ENCODE measurements at places on chromosomes 13 and 19.

GRCh38 chr19:39110263-39110967, 15.2 kb upstream of the PAK4 start:
- DNase-seq = peak; percentile 69

DNA sequence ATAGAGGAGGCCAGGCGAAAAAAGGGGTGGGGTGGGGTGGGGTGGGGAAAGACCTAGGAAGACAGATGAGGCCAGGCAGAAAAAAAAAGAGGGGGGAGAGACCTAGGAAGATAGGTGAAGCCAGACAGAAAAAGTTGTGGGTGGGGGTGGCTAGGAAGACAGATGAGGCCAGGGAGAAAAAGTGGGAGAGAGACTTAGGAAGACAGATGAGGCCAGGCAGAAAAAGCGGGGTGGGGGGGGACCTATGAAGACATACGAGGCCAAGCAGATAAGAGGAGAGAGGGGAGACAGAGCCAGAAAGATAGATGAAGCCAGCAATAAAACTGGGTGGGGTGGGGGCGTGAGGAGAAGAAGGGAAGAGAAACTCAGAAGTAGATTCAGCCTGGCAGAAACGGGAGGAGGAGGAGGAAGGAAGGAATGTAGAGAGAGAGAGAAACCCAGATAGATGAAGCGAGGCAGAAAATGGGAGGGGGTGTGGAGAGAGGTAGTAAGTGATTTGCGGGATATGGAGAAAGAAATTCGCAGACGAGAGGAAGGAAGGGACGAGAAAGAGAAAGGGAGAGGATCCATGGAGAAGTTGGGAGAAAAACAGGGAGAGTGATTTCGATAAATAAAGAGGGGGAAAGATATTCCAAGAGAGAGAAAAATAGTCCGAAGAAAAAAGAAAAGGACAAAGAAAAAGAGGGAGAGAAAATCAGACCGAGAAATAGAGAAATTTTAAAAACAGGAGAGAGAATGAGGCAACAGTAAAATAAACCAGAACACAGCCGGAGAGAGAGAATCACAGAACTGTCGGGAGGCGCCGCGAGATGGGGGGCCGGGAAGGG, 12.2 kb upstream of the CACNG6 start:
- DNase-seq = no peak

GRCh38 chr19:46981286-46981945, 38.2 kb upstream of the NPAS1 start:
- DNase-seq = no peak

DNA sequence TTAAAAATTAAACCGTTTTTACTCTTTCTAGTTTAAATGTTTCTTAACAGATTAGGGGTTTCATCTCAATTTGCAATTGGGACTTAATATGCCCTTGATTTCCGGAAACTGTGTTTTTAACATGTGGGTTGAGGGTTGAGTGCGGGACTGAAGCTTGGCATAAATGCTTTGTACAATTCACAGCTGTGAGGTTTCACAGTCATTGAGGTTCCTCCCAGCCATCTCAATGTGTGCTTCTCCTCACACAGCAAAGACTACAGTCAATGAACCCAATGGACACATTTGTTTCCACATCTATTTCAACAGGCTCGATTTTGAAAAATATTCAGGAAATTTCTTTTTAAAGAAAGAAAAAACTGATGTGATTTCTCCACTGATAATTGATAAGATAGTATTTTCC, 328.6 kb downstream of the TBC1D4 start:
- DNase-seq = no peak

- DNase-seq = no peak
Observed at GRCh38 chr13:98370806-98371515, 193.9 kb upstream of the RNF113B start.

DNA sequence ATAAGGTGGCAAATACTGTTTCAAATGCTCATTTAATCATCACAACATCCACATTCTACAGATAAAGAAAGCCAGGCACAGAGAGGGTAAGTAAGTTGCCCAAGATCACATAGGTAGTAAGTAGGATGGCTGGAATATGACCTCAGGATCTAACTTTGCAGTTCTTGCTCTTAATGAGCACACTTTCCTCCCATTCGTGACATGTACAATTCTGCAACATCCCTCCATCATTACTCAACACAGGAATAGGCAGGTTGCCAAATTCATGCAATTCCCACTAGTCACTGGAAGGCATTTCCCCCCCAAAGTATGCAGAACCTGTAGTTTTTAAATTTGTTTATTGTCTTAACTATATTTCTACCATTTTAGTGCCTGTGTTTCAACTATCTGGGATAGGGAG, 109.2 kb downstream of the OLFM4 start:
- no peak for DNase-seq

DNA sequence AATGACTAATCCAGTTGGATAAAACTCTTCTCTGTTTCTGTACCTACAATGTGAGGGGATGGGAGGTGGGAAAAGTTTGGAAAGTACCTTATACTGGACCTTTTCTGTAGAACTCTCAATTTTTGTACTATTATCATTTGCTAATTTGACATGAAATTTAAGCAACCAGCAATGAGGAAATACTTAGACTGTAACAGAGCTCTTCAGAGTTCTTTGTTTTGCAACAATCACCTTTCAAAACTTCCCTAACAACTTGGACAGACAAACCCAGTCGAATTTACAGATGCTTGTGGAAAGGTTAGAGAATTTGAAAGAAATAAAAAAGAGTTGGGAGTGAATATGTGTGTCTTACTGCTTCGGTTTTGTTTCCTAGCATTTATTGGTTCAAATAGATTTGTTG, 16.8 kb downstream of the KBTBD7 start:
- no peak for DNase-seq

- DNase-seq = no peak
Observed at GRCh38 chr13:46142776-46143175, 37.9 kb upstream of the CPB2 start.

DNA sequence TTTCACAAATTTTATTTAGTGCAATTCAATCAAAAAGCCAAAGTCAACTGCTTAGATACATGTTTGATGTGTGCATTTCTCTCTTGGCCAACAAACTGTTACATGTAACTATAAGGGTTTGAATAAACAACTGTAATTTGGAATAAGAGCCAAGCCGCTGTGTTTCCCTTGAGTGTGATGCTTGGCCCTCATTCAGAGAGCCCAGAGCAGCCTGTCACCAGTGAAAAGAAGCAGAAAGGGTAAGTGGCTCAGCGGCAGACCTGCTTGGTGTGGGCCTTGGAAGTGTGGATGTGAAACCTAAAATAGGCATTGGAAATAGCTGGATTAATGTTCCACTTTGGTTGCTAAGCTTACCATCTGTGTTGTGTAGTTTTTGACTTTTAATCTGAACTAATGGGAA, 924.6 kb downstream of the OLFM4 start:
- no peak for DNase-seq

GRCh38 chr13:21075379-21076249, 14.2 kb upstream of the LATS2 start:
- peak; percentile 79 for DNase-seq

GRCh38 chr19:56866538-56866937, 26.0 kb upstream of the PEG3 start:
- DNase-seq = no peak

GRCh38 chr19:36688058-36688457, 646 bp downstream of the ZNF567 start:
- DNase-seq = no peak

DNA sequence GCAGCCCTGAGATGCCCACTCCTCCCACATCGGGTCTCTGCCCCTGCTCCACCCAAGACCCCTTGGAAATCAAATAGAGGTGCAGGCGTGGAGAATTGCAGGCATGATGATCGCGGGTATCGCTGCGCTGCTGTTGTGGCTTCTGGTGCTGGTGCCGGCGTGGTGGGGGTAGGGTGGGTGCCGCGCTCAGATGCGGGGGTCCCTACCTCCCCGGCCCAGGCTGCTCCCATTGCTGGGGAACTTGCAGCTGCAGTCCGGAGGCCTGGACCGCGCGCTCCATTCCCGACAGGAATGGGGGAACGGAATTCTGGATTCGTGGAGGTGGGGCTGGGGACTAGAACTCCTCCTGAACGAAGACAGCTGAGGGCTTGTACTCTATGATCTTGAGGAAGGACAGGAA, 20.4 kb downstream of the CYP2F1 start:
- no peak for DNase-seq

DNA sequence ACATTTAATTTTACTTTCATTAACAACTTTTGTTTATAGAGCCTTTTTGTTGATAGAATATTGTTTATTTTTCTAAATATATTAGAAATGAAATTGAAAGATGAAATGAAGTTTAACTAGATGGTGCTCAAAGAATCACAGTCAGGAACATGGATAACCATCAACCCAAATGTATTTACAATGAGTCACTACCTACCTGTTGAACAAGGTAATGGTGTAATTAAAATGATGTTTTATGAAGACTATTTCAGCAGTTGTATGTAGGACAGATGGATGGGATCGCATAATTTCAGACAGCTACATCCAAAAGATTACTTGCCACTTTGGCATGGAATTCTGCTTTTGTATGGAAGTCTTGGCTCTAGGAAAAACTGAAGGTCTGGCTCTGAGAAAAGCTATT, 403.6 kb upstream of the SLC10A2 start:
- DNase-seq = no peak

GRCh38 chr13:99315186-99315585, 8.0 kb upstream of the GPR183 start:
- no peak for DNase-seq

DNA sequence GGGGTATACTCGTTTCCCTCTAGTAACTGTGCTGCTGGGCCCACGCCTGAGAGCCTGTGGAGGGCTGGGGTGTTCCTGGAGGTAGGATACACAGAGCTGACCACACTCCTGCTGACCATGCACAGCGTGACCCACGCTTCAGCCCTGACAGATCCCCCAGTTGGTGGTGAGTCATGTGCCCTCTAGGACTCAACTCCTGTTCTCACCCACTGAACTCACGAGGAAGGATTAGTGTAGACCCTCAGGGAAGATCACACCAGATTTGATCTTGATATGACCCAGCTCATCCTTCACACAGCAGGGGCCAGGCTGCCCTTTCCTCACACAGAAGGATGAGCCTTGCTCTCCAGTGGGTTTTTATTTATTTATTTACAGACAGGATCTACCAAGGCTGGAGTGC, 13.3 kb upstream of the ACP7 start:
- no peak for DNase-seq

DNA sequence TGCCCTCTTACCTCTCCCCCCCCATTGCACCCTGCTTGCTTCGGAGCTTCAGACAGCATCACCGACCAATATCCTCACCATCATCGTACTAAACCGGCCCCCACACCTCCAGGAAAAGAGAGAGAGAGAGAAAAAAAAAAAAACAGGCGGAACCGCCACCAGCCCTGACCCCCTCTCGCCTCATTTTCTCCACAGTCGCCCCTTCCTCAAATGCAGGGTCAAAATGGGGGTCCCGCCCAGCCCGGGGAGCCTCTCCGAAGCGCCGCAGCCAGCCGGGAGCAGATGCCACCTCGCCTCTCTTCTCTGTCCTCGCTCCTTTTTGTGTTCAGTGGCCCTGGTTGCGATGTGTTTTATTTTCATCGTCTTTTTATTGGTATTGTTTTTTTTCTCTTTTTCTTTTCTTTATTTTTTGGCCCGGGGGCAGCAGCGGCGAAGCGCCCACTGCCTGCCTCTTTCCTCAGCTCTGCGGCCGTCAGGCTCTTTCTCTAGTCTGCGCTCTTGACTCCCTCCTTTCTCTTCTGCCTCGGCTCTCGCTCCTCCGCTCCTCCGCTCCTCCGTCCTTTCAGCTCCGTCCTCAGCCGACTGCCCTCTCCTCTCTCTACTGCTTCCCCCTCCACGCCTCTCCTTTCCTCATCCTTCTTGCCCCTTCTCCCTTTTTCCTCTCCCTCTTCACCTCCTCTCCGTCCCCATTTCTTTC, 41.4 kb downstream of the DEDD2 start:
- DNase-seq = no peak

GRCh38 chr13:58051396-58051795, 419.9 kb downstream of the PCDH17 start:
- no peak for DNase-seq

- DNase-seq = no peak
Observed at GRCh38 chr13:22103046-22104027, 432.5 kb downstream of the FGF9 start.

DNA sequence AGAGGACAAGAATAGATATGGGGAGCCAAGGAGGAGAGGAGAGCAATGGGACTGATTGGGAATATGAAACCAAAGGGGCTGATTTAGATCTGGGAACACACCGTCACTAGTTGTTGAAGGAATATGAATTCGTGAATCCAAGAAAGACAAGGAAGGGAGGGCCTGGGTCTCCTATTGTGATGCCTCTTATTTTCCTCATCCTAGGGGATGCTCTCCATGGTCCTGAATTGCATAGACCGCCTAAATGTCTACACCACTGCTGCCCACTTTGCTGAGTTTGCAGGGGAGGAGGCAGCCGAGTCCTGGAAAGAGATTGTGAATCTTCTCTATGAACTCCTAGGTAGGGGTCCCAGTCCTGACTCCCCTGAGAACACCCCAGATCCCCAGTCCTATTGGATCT, 21.5 kb downstream of the RYR1 start:
- DNase-seq = no peak

DNA sequence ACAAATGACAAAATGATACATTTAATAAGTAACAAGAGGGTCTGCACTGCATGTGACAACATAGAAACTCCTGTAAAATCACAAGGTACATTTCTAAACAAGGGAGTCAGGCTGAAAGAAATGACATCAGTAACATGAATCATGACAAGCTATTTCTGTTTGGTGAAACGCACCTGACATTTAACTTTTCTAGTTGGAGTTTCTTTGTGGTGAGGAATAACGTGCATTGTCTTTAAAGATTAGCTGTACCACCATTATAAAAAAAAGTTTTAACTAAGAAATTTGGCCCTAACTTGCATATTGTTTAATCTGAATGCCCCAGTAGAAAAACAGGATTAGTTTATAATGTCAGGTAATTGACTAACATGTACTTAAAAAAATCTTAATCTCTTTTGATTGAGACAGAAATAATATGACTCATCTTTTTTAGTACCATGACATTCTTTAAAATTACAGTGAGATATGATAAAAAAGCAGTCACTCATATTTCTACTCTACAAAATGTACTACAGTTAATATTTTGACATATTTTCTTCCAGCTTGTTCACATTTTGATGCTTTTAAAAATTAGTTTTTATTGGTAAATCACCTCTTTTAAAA, 418.2 kb downstream of the KLF12 start:
- no peak for DNase-seq

GRCh38 chr13:97329331-97329730, 104.6 kb upstream of the RAP2A start:
- no peak for DNase-seq

GRCh38 chr13:40963927-40964326, 55.2 kb downstream of the ELF1 start:
- DNase-seq = no peak

GRCh38 chr13:93307136-93307535, 80.5 kb downstream of the GPC6 start:
- DNase-seq = no peak

DNA sequence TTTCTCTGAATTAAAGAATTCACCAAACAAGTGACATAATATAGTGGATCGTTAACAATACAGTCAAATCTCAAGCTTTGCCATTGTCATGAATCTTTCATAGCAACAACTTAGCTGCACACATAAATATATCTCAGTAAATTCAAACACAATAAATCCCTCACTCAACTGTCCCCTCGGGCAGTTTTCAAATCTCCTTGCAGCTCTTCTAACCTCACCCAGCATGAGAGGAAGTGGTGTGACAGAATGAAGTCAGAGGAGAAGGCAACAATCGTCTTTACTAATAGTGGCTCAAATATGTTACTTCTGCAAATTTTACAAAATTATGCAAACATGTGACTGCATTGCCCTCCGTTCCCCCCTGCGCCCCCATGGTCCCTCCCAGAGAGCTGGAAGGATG, 148.2 kb downstream of the RAP2A start:
- no peak for DNase-seq
